ENCODE measurements at places on chromosomes 2 and 18.

DNA sequence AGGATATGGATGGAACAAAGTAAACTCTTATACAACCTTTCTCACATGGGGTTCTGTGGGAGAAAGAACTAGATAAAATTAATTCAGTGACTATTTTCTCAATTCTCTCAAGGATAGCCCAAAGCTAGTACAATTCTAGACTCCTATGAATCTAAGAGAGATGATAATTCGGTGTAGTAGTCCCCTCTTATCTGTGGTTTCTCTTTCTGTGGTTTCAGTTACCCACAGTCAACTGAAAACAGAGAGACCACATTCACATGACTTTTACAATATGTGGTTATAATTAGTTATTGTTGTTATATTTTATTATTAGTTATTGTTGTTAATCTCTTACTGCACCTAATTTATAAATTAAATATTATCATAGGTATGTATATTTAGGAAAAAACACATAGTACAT, 53.5 kb upstream of the C2orf15 start:
- DNase-seq, result no peak

DNA sequence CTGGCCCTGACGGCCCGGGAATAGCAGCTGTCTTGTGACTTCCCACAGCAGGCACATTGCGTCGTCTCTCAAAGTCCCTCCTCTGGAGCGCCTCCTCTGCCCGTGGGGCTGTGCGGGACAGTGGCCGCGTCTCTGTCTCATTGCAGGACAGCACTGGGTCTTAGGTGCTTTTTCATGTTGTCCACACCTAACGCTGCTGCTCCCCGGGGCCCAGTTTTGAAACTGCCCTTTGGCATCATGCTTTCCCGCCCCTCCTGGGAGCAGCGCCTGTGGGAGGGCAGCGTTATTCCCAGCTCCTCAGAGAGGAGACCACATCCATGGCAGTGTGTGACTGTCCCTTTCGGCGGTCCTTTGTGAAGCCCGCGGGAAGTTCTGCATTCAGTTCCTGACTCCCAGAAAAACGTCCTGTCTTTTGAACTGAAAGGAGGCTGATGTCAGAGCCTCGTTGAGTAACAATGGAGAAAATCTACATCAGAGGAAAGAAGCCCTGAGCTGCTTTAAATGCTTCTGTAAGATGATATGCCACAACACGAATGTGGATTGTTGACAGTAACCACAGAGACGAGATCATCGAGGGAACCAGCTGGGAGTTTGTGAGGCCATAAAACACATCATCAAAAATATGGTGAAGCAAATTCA, 226.0 kb downstream of the FAM210A start:
- DNase-seq, result peak; percentile 60

DNA sequence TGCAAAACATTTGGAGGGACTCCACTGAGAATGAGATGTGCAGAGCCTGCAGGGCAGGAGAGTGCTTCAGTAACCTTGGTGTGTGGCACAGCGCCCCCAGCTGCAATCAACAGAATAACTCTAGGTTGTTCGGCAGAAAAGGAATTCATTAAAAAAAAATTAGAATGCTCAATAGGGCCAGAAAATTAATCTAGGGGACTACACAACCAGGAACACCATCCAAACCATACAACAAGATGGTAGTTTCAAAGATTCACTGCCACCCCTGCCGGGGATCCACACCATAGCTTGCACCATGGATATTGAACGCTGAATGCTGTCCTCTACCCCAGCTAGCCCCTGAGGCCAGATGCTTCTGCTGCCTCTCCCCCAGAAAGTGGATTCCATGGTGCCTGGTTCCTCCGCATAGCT, 50.1 kb downstream of the THUMPD2 start:
- no peak for DNase-seq

DNA sequence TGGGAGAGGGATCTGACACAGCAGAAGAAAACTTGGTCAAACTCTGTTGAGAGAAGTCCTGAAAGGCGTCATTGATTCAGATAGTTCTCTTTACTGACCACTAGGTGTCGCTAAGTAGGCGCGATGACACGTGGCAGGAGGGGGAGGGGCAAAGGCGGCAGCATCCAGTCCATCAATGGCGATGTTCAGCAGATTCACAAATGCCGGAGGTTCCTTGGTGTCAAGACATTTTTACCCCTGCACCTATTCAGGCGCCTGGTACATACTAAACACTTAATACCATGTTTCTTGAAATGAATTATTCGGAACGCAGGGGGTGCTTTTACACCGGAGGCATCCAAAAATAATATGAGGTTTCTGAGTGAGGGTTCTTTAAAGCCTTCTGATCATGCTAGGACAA, 3.0 kb upstream of the PLEK start:
- DNase-seq, result no peak

DNA sequence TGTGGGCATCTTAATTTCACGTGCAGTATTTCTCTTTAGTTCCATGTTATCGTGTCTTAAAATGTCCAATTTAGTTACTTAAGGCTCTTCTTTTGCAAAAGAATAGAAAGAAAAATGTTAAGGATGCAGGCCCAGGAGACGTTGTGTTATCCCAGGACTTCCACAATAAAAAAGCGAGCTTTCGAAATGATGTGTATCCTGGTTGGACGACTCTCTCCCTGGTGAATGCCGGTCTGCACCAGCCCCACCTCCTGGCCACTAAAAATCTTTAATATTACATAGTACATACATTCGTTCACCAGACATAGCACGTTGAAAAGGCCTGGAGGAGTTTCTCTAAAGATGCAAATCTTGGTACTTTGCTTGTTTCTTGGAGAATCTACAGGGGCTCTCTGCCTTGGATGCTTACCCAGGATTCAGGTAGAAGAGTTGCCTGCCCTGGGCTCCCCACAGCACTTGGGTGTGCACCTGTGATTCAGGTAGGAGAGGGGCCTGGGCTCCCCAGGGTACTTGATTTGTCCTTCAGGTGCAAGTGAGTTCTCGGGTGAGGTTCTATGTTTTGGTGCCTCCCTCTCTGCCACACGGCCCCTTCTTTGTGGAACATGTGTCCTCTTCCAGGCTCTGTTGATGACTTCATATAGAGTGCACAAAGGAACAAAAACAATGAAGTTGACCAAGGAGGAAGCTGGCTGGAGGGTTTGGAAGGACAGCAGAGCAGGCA, 26.6 kb downstream of the TWIST2 start:
- DNase-seq, result no peak

DNA sequence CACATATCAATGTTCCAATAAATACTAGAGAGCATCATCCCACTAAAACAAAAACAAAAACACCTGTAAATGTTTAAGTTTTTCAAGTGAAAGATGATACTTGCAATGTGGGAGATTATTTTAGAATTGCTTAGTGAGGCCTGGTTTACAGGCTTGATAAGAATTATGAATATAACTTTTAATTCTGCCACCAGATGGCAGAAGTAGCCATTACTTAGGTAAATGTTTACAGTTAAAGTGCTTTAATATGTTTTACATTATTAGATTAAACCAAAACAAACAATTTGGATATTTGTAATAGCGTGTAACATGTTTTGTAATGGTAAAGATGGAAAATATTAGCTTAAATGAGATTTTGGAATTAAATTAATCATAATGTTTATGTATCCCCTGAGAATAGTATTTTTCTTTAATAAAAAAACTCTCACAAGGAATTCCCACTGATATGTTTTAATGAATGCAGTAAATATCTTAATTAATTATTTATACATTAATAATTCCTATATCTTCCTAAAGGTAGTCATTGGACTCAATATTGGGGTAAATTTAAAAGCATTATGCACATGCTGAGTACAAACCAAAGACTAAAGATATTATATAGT, 522.0 kb downstream of the SPAG16 start:
- DNase-seq, result no peak

DNA sequence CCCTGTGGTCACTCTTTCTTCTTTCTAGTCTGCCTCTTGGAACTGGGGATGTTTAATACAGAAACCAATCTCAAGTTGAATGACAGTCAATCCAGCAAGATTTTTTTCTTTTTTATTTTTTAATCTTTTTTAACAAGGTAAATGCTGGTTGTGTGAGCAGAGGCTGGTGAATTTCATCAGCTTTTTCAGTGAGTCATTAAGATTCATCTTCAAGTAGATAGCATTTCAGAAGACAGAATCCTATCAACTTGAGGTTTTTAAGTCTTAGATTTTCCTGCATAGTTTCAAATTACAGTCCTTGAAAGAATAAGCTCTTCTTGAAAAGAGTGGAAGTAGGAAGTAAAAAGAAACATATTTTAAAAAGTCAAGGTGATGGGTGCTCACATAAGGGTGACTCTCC, 12.4 kb downstream of the SLC8A1 start:
- DNase-seq, result no peak

GRCh38 chr2:49080681-49081080, 73.6 kb downstream of the FSHR start:
- no peak for DNase-seq

DNA sequence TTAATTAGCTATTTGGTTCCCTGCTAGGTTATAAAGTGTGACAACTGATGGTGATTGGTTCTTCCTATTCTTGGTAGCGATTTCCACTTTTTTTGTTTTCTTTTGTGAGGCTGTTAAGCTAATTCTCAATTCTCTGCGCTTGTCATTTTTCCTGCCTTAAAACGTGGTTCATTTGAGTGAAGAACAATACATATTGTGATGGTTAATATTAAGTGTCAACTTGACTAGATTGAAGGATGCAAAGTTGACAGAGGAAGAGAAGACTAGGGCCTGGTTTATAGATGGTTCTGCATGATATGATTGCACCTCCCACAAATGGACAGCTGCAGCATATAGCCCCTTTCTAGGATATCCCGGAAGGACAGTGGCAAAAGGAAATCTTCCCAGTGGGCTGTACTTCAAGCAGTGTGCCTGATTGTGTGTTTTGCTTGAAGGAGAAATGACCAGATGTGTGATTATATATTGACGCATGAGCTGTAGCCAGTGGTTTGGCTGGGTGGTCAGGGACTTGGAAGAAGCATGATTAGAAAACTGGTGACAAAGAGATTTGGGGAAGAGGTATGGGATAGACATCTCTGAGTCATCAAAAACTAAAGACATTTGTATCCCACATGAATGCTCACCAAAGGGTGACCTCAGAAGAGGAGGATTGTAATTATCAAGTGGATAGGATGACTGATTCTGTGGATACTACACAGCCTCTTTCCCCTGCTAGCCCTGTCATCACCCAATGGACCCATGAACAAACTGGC, 39.4 kb upstream of the ZNF804A start:
- DNase-seq, result no peak

DNA sequence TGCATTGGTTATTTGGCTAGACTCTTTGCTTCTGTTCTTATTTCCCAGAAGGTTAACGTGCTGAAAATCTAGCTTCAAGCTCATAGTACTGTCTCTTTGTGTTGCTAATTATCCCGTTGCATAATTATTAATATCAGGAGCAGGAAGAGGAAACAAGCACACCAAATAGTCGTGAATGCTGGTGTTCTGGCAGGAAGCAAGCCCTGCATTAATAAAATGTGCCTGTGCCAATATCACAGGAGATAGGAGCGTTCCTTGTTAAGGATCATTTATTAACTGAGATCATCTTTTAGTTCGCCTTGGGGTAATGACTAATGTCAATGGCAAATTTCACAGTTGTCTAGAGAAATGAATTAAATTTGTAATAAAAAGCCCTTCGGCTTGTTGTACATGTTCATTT, 893.0 kb upstream of the POU3F3 start:
- no peak for DNase-seq

- no peak for DNase-seq
These were observed 184.6 kb downstream of the ST6GAL2 start for GRCh38 chr2:106701203-106702022.

- no peak for DNase-seq
These were observed 33.7 kb upstream of the SNTG2 start for GRCh38 chr2:916935-917334.

GRCh38 chr2:60806988-60807681, 51.1 kb downstream of the PAPOLG start:
- no peak for DNase-seq

GRCh38 chr18:30917651-30918050, 124.9 kb downstream of the DSC3 start:
- no peak for DNase-seq

GRCh38 chr18:21479721-21480120, 120.8 kb downstream of the ESCO1 start:
- no peak for DNase-seq

DNA sequence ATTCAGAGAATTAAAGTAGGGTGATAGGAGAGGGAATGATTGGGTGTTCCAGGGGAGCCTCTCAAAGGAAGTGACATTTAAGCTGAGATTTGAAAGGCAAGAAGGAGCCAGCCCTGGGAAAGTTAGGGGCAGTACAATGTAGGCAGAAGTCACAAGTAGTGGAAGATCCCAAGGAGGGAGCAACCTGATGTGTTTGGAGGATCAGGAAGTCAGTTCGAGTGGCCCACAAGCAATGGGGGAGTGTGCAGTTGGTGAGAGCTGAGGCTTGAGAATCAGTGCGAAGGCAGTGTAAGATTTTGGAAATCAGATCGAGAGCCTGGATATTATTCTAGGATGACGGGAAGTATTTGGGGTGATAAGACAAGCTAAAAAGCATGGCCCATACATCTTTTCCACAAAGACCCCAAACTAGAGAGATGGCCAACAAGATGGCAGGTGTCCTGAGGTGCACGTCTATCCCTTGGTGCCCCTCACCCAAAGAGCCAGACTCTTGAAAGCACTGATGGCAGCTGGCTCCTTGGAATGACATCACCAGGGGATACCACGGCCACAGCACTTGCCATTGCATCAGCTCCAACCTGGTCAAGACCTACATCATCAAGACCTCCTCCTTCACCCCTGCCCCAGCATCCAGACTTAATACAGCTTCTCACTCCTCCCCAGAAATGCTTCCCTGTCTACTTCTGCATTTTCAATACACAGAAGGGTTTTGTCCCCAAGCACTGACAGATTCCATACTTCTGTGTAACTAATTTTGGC, 127.3 kb downstream of the BCL2 start:
- DNase-seq, result no peak

DNA sequence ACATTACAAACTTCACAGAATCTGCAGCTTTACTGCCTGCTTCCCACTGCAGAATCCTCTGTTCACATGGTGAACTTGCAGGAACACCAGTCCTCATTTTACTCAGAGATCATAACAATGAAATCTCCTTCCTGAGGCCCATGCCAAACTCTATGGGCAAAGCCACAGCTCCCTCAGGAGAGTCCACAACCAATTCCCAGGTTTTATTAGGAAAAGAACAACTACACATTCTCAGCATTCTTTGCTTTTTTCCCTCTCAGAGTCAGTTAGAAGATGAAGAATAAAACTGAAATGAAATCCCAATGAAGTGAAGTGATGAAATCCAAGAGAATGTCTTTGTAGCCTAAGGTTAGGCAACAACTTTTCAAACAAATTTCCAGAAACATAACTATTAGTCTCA, 233.7 kb downstream of the DSEL start:
- no peak for DNase-seq

Measured in NCI-H1436 treated with DMSO at 0.1 percent for 48 hours (cell line).